ENCODE measurements at places on chromosomes 7 and 10.

DNA sequence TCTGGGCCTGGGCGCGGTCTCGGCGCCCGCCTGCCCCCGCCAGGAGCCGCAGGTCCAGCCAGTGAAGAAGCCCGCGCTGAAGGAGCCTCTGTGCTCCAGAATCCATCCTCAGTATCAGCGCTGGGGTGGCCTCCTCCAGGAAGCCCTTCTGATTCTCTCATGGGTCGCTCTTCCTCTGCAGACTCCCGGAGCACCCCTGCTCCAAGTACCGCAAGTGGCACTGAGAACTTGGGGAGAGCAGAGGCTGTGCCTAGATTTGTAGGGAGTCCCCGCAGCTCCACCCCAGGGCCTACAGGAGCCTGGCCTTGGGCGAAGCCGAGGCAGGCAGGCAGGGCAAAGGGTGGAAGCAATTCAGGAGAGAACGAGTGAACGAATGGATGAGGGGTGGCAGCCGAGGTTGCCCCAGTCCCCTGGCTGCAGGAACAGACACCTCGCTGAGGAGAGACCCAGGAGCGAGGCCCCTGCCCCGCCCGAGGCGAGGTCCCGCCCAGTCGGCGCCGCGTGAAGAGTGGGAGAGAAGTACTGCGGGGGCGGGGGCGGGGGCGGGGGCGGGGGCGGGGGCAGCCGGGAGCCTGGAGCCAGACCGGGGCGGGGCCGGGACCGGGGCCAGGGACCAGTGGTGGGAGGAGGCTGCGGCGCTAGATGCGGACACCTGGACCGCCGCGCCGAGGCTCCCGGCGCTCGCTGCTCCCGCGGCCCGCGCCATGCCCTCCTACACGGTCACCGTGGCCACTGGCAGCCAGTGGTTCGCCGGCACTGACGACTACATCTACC is at the start of gene ALOX5:
TSS of gene ALOX5 (plus strand) at position 641 of the 774 bp plus-strand sequence. CDS start at position 705, 64 bp downstream.
- DNase-seq: no peak

GRCh38 chr10:131431533-131431932 is 120.0 kb upstream of the TCERG1L start:
- no peak for DNase-seq

GRCh38 chr7:112398534-112398933 is 51.7 kb upstream of the IFRD1 start:
- no peak for DNase-seq

GRCh38 chr10:110373059-110373458 is 68.3 kb upstream of the SMNDC1 start:
- no peak for DNase-seq

DNA sequence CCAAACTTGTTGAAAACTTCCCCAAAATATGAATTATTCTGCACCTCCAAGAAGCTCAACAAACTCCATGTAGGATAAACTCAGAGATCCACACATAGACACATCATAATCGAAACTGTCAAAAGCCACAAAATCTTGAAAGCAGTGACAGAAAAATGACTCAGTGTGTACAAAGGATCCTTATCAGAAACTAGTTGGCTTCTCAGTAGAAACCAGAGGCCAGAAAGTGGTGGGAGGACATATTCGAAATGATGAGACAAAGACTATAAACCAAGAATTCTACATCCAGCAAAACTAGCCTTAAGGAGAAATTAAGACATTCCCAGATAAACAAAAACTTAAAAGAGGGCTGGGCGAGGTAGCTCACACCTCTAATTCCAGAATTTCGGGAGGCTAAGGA is 38.5 kb downstream of the MCMBP start:
- no peak for DNase-seq

- DNase-seq: peak; percentile 37
Observed at GRCh38 chr10:5581670-5582566, 57.2 kb downstream of the CALML3 start.

- DNase-seq: no peak
Observed at GRCh38 chr7:133812877-133813276, 314.3 kb upstream of the LRGUK start.

GRCh38 chr7:127438836-127439235 is 46.3 kb upstream of the ZNF800 start:
- no peak for DNase-seq

GRCh38 chr7:77799078-77799964 is 748 bp downstream of the PHTF2 start:
- no peak for DNase-seq

DNA sequence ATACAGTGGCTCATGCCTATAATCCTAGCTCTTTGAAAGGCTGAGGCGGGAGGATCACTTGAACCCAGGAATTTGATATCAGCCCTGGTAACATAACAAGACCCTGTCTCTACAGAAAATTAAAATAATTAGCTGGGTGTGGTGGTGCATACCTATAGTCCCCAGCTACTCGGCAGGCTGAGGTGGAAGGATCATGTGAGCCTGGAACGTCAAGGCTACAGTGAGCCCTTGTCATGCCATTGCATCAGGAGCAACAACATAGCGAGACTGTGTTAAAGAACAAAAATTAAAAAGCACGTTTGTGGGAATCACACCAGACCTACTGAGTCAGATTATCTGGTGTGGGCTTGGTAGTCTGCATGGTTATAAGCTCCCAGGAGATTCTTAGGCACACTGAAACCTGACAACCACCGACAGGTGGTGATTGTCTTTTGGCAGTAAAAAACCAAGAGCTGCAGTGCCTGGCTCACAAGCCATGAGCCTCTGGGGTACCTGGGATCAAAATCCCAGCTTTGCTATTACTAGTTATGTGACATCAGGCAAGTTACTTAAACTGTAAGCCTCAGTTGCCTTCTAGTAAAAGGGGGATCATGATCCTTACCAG is 146.9 kb downstream of the SND1 start:
- no peak for DNase-seq

DNA sequence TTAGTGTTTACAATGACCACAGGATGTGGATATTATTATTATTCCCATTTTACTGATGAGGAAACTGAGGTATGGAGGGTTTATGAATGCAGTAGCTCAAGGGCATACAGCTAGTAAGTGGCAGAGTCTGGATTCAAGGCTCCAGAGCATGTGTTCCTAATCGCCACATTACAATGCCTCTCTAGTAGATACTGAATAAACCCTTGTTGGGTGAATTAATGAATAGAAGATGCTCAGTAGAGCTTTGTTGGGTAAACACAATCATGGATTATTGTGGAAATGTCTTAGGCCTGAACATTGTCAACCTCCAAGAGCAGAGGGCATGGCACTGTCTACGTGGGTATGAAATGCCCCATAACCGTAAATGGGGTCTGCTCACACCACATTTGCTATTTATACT is 545.3 kb downstream of the LRMDA start:
- no peak for DNase-seq

DNA sequence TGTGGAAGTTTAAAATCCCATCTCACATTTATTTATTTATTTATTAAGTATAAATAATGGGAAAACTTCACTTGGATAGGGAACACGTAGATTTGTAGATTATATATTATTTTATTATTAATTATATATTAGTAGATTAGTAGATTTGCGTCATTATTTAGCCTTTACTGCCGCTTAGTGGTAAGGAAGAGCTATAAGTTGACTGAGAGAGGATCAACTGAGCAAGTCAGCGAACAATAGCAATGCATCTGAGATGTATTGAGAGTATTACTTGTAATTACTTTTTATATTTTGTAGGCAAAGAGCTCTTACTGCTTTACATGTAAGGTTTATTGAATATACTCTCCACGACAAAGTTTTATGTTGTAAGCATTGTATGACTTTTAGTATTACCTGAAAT is 244.5 kb upstream of the ANKRD30A start:
- no peak for DNase-seq

DNA sequence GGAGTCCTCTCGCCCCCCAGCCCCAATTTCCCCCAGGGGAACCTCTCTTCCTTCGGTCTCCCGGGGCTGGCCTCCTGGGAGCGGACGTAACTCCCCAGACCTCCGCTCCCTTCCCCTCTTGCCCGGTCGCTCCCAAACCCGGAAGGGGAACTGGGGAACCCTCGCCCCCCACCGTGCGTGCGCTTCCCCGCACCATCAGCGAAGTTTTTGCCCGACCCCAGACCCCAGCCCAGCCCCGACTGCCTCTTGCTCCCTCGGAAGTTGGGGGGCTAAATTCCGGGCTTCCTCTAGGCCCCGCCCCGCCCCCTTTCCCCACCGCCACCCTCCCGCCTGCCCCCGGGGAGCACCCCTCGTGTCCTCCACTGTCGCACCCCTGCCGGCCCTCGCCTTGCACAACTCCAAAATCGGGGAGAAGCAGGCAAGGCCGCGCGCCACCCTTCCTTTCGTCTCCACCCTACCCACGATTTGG is 436 bp downstream of the GNB2 start:
- DNase-seq: no peak

DNA sequence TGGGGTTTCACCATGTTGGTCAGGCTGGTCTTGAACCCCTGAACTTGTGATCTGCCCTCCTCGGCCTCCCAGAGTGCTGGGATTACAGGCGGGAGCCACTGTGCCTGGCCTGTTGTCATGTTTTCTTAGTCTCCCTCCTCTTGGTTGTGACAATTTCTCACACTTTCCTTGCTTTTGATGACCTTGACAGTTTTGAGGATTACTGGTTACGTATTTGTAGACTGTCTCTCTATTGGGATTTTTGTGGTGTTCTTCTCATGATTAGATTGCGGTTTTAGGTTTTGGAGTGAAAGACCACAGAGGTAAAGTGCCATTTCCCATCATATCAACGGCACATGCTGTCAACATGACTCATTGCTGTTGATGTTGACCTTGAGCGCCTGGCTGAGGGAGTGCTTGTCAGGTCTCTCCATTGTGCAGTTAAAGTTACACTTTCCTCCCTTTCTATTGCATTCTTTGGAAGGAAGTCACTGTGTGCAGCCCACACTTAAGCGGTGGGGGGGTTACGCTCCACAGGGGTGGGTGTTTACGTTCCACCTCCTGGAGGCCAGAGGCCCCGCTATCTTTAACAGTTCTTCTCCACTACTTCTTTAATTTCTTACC is 10.8 kb downstream of the NEURL1 start:
- no peak for DNase-seq

DNA sequence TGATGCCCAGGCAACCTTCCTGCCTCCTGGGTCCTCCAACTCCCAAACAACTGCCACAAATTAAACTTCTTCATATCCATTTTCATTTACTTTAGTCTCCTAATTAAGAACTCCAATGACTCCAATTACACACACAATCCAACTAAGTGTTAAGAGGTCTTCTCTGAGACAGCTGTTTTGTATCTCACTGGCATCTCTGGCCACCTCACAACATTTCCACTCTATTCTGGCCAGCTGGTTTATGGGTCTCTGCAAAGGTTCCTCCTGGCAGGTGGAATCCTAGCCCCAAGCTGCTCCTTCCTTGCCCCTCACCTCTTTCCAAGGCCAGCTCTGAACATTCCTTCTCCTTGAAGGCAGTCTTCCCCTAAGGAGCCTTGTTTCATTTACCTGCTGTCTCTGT is 123.1 kb upstream of the HPS1 start:
- no peak for DNase-seq

DNA sequence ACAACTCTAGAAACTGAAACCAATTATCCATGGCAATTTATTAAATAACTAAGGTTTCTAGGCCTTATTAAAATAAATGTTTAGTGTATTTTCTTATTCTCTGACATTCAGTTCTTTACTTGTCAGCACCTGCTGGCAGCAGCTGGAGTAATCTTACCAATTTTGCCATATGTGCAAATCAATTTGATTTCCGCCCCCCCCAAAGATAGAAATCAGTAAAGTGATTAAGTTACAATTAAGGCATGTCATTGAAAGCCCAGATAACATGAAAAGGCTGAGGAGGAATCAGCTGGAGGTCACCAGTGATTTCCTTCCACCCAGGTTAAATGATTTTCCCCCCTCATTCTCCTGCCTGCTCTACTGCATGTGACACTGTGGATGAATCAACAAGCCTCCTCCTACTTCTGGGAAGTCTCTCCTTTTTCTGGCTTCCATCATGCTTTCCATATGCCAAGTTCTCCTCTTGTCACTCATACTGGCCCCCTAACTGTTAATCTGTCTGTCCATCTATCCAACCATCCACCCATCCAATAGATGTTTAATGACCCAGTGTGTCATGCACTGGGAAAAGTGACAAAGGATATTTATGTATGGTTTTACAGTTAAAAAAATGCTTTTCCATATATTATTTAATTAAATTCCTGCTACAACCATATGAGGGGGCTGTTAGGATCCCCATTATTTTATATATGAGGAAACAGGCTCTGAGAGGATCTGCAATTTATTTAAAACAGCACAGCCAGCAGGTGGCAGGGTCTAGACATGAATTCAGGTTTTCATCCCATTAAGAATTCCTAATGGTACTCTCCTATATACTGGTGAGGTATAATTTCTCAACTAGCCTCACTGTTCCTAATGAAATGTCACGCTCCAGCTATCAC is 116.5 kb downstream of the ATXN7L1 start:
- no peak for DNase-seq

- DNase-seq: no peak
Observed at GRCh38 chr10:86082556-86082955, 284.0 kb downstream of the GRID1 start.

- no peak for DNase-seq
Observed at GRCh38 chr10:119724593-119725516, 995 bp upstream of the INPP5F start.

- no peak for DNase-seq
Observed at GRCh38 chr7:95104739-95105138, 197.3 kb downstream of the PPP1R9A start.

- DNase-seq: no peak
Observed at GRCh38 chr7:573933-574381, 54.3 kb upstream of the PDGFA start.

- DNase-seq: no peak
Observed at GRCh38 chr10:123422261-123422660, 243.9 kb upstream of the GPR26 start.

- DNase-seq: no peak
Observed at GRCh38 chr10:104456802-104457542, 103.3 kb downstream of the CFAP58 start.

DNA sequence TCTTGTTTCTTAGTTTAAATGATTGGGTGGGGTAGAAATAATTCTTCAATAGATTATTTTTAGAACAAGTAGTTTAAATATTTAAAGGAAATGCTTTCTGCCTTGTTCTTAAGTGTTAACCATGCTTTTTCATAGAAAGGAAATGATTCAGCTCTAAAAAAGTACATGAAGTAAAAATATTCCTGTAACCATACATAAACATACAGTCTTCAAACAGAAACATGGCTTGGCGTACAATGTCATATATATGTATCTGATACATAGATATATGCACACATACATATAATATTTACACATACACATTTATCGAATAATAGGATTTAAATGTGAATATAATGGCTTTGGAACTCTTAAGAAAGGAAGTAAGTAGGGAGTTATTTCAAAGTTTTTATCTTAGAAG is 84.4 kb downstream of the RUNDC3B start:
- no peak for DNase-seq

DNA sequence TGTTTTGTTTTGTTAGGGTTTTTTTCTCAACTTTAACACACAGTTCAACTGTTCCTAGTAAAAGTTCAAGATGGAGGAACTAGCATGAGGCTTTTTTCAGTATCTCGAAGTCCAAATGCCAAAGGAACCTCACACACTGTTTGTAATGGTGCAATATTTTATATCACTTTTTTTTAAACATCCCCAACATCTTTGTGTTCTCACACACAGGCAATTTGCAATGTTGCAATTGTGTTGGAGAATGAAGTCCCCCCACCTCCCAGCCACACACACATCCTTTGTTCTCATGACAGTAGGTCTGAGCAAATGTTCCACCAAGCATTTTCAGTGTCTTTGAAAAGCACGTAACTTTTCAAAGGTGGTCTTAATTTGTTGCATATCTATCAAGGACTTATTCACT is 120.9 kb downstream of the TWIST1 start:
- DNase-seq: no peak

Measured in GM18507 (cell line).